Amniotic stem cell (primary cell): ENCODE measurements at places on chromosomes 2 and 18.

- no peak for DNase-seq
These were observed 70.0 kb upstream of the STON1 start for GRCh38 chr2:48459921-48460320.

DNA sequence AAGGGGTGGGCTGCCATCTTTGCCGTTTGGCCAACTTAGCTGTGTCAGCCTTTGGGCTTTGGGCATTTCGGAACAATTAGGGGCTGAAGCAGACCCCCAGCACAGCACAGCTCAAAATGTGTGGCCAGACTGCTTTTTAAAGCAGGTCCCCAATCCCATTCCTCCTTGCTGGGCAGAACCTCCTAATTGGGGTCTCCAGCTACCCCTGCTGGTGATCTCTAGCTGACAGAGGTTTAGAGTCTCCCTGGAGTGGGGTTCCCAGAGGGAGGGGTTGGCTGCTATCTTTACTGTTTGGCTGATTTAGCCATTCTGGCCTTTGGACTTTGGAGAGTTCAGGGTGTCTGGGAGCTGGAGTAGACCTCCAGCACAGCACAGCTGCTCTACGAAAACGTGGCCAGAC lies 71.5 kb upstream of the LHCGR start:
- DNase-seq: no peak

DNA sequence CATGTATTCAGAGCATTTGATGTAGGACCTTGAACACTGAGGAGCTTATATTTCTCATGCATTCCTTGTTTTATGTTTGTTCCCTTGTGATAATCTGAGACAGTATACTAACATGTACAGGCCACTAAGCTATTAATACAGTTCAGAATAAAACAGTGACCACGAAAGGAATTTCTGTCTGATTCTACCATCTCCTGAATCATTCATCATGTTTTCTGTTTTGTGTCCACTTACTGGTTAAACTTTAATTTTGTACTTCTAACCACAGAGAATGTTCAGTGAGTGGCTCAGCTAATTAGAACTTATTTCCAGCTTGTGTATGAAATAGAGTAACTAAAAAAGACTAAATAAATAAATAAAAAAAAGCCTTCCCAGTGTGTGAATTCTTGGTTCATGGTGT lies 110.4 kb downstream of the LRP1B start:
- no peak for DNase-seq

DNA sequence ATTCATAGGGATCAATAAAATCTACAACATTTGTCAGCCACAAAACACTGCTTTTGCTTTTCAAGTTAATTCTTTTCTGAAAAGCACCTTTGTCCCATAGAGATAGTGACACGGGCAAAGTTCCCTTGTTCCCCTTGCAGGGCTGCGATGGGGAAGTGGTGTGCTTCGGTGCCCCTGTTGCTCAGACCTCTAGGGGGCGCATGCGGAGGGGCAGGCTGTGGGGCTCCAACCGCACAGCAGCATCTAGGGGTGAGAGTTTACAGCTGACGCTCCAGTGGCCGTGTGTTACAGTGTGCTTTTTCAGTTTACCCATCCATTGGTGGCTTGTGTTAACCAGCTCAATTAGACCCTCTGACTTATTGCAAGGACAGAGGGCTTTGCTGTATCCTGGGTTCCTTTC lies 1432.2 kb upstream of the ACVR2A start:
- DNase-seq: no peak

- peak; percentile 22 for DNase-seq
These were observed 28.5 kb upstream of the NOSTRIN start for GRCh38 chr2:168773719-168774521.
